ENCODE measurements at places on chromosomes 7 and 10. TPM values are rescaled to one million over a fixed set of nuclear protein-coding genes. Genes with fewer than 3 reads are reported as not detected.

Gene PSD
- total RNA-seq = 0.31 TPM

Gene BAG3
- total RNA-seq = 58.0 TPM

Gene TFEC
- not detected for total RNA-seq

Gene SH2B2
- total RNA-seq = 6.4 TPM

Gene IGF2BP3
- total RNA-seq = 12.0 TPM

Gene KCP
- 0.47 TPM for total RNA-seq

Gene GPR15LG
- total RNA-seq = not detected

Gene HMX3
- not detected for total RNA-seq

Gene EPHB4
- total RNA-seq = 81.7 TPM

Gene SRRM3
- 0.30 TPM for total RNA-seq

Gene C10orf105
- total RNA-seq = not detected

Gene SPDYE16
- not detected for total RNA-seq

Gene CYP2E1
- total RNA-seq = not detected

Gene GSTO2
- 50.1 TPM for total RNA-seq

Gene FKBP6
- not detected for total RNA-seq

Gene PDE1C
- 6.7 TPM for total RNA-seq

Gene CRTAC1
- total RNA-seq = not detected

Gene COL17A1
- 1,665 TPM for total RNA-seq

Gene ZNF503
- 17.6 TPM for total RNA-seq

Gene TLL2
- not detected for total RNA-seq

Gene SRI
- 156 TPM for total RNA-seq

Gene AMPH
- not detected for total RNA-seq

Gene PON1
- total RNA-seq = not detected

Gene C7orf33
- total RNA-seq = not detected

Gene FAM131B
- total RNA-seq = 0.08 TPM

Gene TEX36
- total RNA-seq = not detected

Gene MKX
- total RNA-seq = not detected

Gene CFAP43
- 0.23 TPM for total RNA-seq

Gene WASHC2C
- 17.1 TPM for total RNA-seq

Gene FEZF1
- not detected for total RNA-seq

Gene PAPSS2
- 3.1 TPM for total RNA-seq

Gene HOXA4
- 1.6 TPM for total RNA-seq

Gene WASL
- total RNA-seq = 22.2 TPM

Gene FFAR4
- not detected for total RNA-seq

Gene ARHGAP22
- total RNA-seq = 9.0 TPM

Gene ZPBP
- total RNA-seq = not detected

Gene NPTX2
- total RNA-seq = 0.47 TPM

Gene AGMO
- not detected for total RNA-seq

Gene STK32C
- 13.4 TPM for total RNA-seq

Gene TRIM4
- 21.3 TPM for total RNA-seq

Gene HOXA6
- 1.4 TPM for total RNA-seq

Gene LLCFC1
- not detected for total RNA-seq

Gene KIN
- total RNA-seq = 8.2 TPM

All from hair follicular keratinocyte (primary cell).